ENCODE measurements at places on chromosomes 11 and 22. TPM values are rescaled to one million over a fixed set of nuclear protein-coding genes. Genes with fewer than 3 reads are reported as not detected.

- peak; percentile 91 for DNase-seq
Measured at GRCh38 chr22:44664149-44664548, 37.9 kb upstream of the PRR5 start.

GRCh38 chr22:29031227-29032011, 30.2 kb downstream of the C22orf31 start:
- no peak for DNase-seq

DNA sequence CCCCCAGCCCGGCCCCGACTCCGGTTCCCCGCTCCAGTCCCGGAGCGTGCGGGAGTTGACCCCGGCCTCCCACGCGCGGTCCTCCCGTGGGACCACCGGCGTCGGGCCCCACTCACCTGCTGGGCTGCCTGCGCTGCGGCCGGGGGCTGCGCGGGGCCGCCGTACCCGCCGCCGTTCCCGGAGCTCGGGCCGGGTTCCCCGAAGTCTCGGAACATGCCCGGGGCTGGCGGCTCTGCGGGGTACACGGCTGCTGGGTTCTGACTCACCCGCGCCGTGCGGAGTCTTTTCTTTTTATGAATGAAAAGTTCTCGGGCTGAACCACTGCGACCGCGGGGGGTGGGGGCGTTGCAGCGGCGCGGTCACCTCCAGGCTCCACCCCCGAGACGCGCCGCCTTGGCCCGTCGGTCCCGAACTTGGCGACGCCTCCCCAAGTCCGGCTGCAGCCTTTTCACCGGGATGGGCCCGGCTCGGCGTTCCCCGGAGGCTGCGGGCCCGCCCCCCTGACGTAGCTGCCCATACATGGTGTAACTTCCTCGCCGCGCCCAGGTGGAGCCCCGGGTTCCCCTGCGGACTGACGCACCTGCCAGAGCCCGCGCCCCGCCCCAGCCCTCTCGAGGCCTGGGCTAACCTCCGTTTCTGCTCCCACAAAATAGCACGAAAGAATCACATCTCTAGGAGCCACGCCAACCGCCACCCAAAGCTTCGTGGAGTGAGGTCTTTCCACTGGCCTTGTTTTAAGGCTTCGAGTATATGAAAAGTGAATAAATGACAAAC, at the start of gene FOSL1:
Gene FOSL1 (minus strand): TSS at position 264 of the 774 bp plus-strand sequence. CDS start 49 bp downstream, at position 215.
- peak; percentile 96 for DNase-seq

- DNase-seq: no peak
Measured at GRCh38 chr11:31247321-31247720, 122.2 kb downstream of the DCDC1 start.

Gene THAP12
- total RNA-seq: 39.6 TPM

All from spleen (tissue), 13 donors.